ENCODE measurements at places on chromosomes 3 and 15. TPM values are rescaled to one million over a fixed set of nuclear protein-coding genes. Genes with fewer than 3 reads are reported as not detected.

The GFM1 gene
- 49.5 TPM for polyA plus RNA-seq

The TM6SF1 gene
- polyA plus RNA-seq: 2.0 TPM

The CCDC54 gene
- 0.15 TPM for polyA plus RNA-seq

The CD86 gene
- 1.5 TPM for polyA plus RNA-seq

The CEP19 gene
- 5.6 TPM for polyA plus RNA-seq

The DGKG gene
- polyA plus RNA-seq: 0.95 TPM

The C3orf22 gene
- 0.25 TPM for polyA plus RNA-seq

The FAM81A gene
- polyA plus RNA-seq: 26.7 TPM

The IREB2 gene
- 64.5 TPM for polyA plus RNA-seq

The OXTR gene
- 1.9 TPM for polyA plus RNA-seq

The PLSCR5 gene
- polyA plus RNA-seq: not detected

The KAT2B gene
- 23.6 TPM for polyA plus RNA-seq

The FOXL2 gene
- 0.03 TPM for polyA plus RNA-seq

- no peak for DNase-seq
These were observed 229.0 kb upstream of the SLCO3A1 start for GRCh38 chr15:91624353-91624968.

DNA sequence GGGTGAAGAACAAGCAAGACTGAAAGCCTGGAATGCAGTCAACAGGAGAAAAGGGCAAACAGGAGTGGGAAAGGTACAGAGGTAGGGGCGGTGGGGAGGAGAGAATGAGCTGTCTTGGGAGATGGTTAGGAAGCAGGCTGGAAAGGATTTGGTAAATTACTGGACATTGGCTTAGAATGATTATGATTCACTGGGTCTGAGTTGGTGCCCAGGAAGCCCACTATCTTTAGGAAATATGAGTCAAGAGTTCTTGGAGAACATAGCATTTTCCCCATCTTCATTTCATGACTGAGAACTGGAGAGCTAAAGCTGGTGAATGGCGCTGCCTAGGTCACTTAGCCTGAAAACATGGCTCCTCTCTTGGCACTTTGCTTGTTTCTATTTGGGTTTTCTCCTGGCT lies 74.7 kb upstream of the C3orf80 start:
- DNase-seq: no peak

GRCh38 chr15:65752151-65752700 lies 39.9 kb downstream of the DENND4A start:
- no peak for DNase-seq

- no peak for DNase-seq
These were observed 425.4 kb downstream of the PLOD2 start for GRCh38 chr3:145735631-145736030.

GRCh38 chr15:99729920-99730319 lies 3.3 kb downstream of the LYSMD4 start:
- no peak for DNase-seq

DNA sequence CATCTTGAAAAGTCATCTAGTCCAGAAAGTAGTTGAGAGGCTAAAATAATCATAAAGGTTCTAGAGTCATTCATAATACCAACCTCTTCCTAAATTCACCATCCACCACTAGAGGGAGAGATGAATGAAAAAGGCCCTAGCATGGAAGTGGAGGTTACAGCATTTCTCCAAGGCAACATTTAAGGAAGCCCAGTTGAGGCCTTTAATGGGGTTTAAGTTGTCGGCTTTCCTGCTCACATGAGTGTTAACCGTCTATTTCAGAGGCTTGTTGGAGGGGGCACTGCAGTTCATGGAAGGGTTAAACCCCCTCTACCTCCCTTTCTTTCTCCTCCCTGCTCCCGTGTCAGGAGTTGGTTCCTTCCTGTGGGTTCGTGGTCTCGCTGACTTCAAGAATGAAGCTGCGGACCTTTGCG lies 3.8 kb upstream of the SLCO3A1 start:
- DNase-seq: no peak

DNA sequence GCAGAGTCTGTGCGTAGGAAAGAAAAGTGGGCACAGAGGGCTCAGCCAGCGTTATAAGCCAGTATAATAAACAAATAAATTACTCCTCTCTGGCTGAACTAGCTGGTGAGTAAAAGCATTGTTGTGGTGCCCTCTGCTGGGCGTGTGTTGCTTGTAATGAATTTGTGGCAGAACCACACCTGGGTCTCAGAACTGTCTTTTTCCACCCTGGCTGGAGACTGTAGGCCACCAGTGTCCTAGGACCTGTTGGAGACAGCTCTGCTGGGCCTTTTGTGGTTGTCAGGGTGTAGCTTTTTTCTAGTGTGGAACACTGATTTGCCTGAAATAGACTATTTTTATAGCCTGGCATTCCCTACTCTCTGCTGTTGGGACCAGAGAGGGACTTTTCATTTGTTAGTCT lies 130.5 kb upstream of the EIF1B start:
- peak; percentile 65 for DNase-seq

GRCh38 chr15:92468991-92469390 lies 75.3 kb downstream of the ST8SIA2 start:
- DNase-seq: no peak

GRCh38 chr3:43243590-43244587 lies 42.5 kb upstream of the SNRK start:
- DNase-seq: no peak

GRCh38 chr3:131933665-131934064 lies 101.1 kb downstream of the CPNE4 start:
- DNase-seq: no peak

- no peak for DNase-seq
These were observed 18.1 kb downstream of the ALS2CL start for GRCh38 chr3:46675426-46675825.

GRCh38 chr3:107913701-107914100 lies 177.1 kb downstream of the CD47 start:
- no peak for DNase-seq

DNA sequence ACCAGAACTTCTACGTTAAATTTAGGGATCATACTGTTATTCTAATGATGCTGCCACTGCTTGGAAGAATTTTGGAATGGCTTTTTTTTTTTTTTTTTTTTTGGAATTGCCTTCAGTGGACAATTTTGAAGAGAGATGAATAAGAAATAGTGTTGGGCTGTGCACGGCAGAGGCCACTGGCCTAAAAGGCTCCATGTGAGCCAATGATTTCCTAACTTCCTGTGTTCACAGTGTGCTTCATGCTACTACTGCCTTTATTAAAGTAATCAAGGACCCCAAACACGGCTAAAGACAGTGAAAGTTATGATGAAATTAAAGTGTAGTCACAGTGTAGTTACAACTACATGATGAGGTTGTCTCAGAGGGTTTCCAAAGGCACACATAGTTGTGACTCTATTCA lies 100.8 kb upstream of the TNFAIP8L3 start:
- DNase-seq: no peak

- DNase-seq: no peak
These were observed 25.7 kb downstream of the HMCES start for GRCh38 chr3:129304146-129304961.

DNA sequence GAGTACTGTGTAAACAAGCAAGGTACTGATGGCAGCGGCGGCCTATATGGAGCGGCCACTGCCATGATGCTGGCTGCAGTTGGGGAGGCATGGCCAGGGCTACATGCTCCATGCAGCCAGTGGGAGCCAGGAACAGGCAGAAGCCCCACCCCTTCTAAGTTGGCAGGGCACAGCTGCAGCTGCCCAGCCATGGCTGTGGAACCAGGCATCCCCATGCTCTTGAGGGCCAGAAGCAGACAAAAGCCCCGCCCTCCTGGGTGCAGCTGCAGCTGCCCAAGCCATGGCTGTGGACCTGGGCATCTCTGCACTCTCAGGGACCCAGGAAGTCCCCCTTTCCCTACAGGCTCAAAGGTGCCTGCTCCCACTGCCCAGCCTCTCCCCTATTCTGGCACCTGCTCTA lies 150.9 kb downstream of the FMN1 start:
- DNase-seq: no peak

GRCh38 chr3:31629054-31629453 lies 96.3 kb downstream of the STT3B start:
- no peak for DNase-seq

- DNase-seq: no peak
These were observed 82.9 kb downstream of the CLDN1 start for GRCh38 chr3:190239325-190239724.

- no peak for DNase-seq
These were observed 52.4 kb upstream of the RGMA start for GRCh38 chr15:93141371-93141794.

GRCh38 chr3:101216710-101217465 lies 103.5 kb downstream of the IMPG2 start:
- no peak for DNase-seq

DNA sequence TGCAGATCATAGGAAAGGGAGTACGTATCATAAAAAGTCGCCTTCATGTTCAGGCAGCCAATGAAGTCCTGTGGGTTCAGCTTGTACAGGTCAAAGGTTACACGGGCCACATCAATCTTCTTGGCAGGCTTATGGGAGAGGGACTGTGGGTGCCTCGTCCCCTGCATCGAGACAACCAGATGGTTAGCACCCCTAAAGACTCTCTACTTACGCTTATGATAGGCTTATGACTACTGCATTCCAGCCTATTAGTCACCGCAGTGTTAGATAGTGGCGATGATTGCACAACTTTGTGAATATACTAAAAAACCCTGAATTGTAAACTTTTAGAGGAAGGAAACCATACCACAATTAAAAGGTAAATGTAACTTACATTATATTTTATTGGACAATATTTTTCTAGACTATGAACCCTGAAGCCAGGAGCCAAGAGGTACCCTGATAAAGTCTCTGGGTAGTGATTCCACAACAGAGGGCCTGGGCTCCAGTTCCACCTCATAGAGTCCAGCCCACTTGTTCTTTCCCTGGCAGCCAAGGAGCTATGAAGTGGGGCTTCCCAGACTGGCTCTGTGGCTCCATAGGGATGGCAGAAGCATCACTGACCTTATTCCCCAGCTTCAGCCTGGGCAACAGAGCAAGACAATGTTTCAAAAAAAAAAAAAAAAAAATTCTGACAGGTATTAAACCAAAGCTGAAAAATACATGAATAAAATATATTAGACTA lies 2.5 kb upstream of the FANCD2 start:
- DNase-seq: no peak

GRCh38 chr3:120903221-120903620 lies 4.8 kb upstream of the STXBP5L start:
- DNase-seq: no peak

GRCh38 chr3:188171682-188172467 lies 17.9 kb downstream of the LPP start:
- DNase-seq: no peak

- DNase-seq: no peak
These were observed 18.7 kb downstream of the UQCC5 start for GRCh38 chr3:52555056-52555455.

GRCh38 chr3:143793971-143794370 lies 54.3 kb downstream of the SLC9A9 start:
- no peak for DNase-seq

GRCh38 chr3:47910777-47911440 lies 105.3 kb downstream of the MAP4 start:
- no peak for DNase-seq

DNA sequence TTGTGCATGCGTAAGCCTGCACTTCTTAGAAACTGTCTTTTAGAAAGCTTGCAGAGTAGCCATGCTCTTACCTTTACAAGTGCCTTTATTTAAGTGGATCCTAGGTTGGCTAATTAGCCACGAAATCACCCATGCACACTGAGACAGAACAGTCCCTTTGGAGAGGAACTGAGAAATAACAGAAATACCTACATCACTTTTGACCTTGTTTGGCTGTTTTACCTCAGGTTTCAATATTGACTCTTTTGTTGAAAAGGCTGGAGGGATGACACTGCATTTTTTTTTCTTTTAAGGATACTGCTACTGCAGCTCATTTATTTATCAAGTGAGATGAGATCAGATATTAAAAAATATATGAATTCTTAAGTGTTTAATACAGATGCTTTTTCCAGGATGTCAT lies 155.6 kb upstream of the GOLIM4 start:
- no peak for DNase-seq

- no peak for DNase-seq
These were observed 137.0 kb upstream of the SLCO3A1 start for GRCh38 chr15:91716536-91716935.

DNA sequence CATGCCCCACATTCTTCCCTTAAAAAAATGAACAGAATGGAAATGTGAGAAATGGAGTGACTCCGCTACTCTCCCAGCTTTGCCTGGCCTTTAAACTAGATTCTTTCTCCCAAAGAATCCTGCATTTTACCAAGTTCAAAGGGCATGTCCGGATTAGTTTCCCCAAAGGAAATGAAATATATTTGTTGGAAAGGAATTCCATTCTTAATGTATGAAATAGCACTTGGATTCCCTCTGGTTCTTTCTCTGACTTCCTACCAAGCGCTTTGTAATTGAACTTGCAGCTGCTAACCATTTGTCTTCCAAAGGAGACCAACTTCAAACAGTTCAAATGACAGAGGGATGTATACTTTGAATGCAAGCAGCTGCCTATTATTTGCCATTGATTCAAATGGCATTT lies 18.9 kb downstream of the MAP2K1 start:
- peak; percentile 78 for DNase-seq

- DNase-seq: no peak
These were observed 31.1 kb upstream of the SLC24A5 start for GRCh38 chr15:48089702-48090101.

DNA sequence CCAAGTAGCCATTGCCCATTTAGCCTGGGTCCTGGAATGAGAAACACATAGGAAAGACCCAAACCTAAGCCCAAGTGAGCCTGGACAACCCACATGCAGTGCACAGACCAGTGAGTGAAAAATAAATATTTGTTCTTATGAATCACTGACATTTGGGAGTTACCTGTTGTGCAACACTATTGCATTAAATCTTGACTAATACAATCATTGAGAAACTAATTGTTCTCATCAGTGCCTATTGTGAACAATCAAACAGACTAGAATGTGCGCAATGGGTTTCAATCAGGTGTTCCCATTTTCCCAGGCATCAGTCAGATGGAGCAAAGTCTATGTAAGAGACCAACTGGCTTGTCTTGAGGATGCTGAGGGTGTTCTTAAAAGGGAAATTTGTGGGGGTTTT lies 54.7 kb upstream of the CNOT10 start:
- DNase-seq: no peak

- no peak for DNase-seq
These were observed 212.9 kb upstream of the LRRN1 start for GRCh38 chr3:3586336-3586735.

DNA sequence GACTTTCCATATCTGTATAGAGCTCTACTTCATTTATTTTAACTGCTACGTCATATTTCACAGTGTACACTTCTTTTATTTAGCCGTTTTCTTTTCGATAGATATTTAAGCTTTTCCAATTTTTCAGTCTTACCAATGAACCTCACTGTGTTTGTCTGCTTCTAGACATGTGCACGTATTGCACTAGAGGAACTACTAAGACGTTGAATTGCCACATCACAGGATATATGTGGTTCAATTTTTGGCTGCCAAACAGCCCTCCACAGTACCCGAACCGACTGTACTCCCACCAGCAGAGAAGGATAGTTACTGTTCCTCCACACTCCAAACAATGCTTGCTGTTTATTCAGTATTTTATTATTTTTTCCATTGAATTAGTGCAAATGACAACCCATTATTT lies 2.0 kb downstream of the NR1I2 start:
- no peak for DNase-seq

DNA sequence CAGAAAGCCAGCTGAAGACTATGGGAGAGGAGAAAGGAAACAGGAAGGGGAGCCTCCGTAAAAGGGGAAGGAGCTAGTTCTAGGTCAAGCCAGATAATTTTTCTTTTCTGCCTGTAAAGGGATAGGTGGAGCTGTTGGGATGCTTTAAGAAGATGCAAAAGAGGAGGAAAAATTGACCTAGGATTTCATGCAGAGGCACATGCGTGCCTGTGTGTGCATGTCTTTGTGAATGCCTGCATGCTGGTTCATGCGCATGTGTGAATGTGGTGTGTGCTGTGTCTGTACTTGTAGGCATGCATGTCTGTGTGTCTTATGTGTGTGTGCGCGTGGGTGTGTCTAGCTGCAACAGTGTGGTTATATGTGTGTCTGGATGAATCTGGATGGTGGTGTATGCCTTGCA lies 27.3 kb downstream of the CCDC33 start:
- no peak for DNase-seq
